Activated CD4-positive, alpha-beta T cell treated with anti-CD3 and anti-CD28 coated beads for 36 hours (primary cell): ENCODE measurements at places on chromosomes 12 and 14. TPM values are rescaled to one million over a fixed set of nuclear protein-coding genes. Genes with fewer than 3 reads are reported as not detected.
A peak's percentile ranks its signal among the peaks of the same experiment; 100 is the strongest.

DNA sequence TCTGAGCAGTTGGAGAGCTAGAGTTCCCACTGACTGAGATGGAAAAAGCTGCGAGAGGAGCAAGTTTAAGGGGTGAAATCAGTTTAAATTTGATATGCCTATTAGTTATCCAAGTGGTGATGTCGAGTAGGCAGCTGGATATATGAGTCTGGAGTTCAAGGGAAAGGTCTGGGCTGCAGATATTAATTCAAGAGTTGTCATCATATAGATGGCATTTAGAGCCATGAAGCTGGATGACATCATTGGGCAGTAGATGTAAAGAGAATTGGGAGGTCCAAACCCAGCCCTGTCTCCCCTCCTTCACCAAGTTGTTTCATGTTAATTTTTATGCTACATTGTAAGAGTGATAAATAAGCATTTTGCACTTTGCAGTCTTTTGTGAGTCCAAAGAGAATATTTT is 898.1 kb downstream of the GALC start:
- H3K27me3 ChIP-seq: no peaks in the 10 kb centered on the region
- no peak overlapping the region for H3K4me3 ChIP-seq
- no peaks in the 10 kb centered on the region for H3K4me1 ChIP-seq
- no peaks in the 10 kb centered on the region for H3K36me3 ChIP-seq
- H3K27ac ChIP-seq: no peak overlapping the region

OTX2 gene
- not detected for total RNA-seq

- H3K36me3 ChIP-seq: peaks cover 26% of the 10 kb centered on the region
- peaks cover 4% of the 10 kb centered on the region for H3K27me3 ChIP-seq
- H3K4me1 ChIP-seq: peaks cover 45% of the 10 kb centered on the region
- DNase-seq: peak; percentile 77
- H3K27ac ChIP-seq: peak overlapping the region; percentile 94
These were observed 900 bp downstream of the C2CD5 start for GRCh38 chr12:22543246-22544037.

TDP1 gene
- 101 TPM for total RNA-seq

ABHD12B gene
- total RNA-seq: not detected

DNA sequence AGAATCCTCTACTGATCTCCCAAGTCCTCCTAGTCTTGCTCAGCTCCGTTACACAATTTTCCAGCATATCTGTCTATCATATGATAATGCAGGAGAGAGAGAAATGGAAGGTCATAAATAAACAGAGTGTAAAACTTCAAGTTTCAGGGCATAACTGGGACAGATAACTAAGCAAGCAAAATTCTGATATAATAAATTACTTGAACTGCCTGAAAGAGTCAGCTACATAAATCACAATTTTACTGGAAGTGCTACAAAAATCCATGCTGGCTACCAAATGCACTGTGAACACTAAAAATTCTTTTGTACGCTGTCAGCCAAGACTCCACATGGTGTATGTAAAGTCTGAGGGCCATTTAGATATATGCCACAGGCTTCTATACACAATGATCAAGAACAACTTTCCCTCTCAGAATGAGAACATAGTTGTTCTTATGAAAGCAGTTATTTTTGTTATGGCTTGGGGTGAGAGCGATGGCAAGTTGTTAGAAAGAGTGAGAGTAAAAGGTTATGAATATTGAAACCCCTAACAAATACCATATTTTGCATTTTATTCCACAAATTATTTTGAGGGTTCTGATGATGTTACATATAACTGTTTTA is 41.1 kb downstream of the GRIP1 start:
- peaks cover 2% of the 10 kb centered on the region for H3K27me3 ChIP-seq
- DNase-seq: no peak
- no peak overlapping the region for H3K4me3 ChIP-seq
- H3K27ac ChIP-seq: no peak overlapping the region
- no peaks in the 10 kb centered on the region for H3K36me3 ChIP-seq

GRCh38 chr14:50520947-50521815 is 11.2 kb downstream of the MAP4K5 start:
- peaks cover 13% of the 10 kb centered on the region for H3K36me3 ChIP-seq
- peak; percentile 84 for DNase-seq
- H3K4me3 ChIP-seq: peak overlapping the region; percentile 55
- H3K27ac ChIP-seq: peak overlapping the region; percentile 94
- no peaks in the 10 kb centered on the region for H3K27me3 ChIP-seq

IL22 gene
- total RNA-seq: 1.6 TPM

DNA sequence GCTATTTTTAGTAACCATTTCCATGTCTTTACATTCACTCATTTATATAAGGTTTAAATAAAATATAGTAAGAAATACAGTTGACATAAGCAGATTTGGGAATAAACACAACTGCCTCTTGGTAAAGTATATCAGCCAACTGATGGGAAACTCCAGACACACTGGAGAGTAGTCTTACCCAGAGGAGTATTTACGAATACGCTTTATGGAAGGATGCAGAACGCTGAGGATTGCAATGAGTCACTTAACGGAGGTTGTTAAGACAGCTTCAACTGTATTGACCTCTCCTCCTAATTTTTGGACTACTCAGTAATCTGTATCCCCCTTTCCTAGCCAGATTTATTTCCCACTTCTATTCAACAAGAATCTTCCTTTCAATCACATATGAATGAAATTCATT is 6.0 kb downstream of the C2CD5 start:
- H3K4me3 ChIP-seq: no peak overlapping the region
- H3K27ac ChIP-seq: no peak overlapping the region
- peaks cover 65% of the 10 kb centered on the region for H3K4me1 ChIP-seq
- no peak for DNase-seq

GRCh38 chr14:24665440-24665991 is 31.5 kb upstream of the GZMB start:
- peaks cover 2% of the 10 kb centered on the region for H3K36me3 ChIP-seq
- H3K4me3 ChIP-seq: peak overlapping the region; percentile 41
- H3K27ac ChIP-seq: peak overlapping the region; percentile 86
- peaks cover 77% of the 10 kb centered on the region for H3K4me1 ChIP-seq
- peak; percentile 60 for DNase-seq
- no peaks in the 10 kb centered on the region for H3K27me3 ChIP-seq

DENND5B gene
- 0.32 TPM for total RNA-seq

MYF6 gene
- total RNA-seq: not detected

DNA sequence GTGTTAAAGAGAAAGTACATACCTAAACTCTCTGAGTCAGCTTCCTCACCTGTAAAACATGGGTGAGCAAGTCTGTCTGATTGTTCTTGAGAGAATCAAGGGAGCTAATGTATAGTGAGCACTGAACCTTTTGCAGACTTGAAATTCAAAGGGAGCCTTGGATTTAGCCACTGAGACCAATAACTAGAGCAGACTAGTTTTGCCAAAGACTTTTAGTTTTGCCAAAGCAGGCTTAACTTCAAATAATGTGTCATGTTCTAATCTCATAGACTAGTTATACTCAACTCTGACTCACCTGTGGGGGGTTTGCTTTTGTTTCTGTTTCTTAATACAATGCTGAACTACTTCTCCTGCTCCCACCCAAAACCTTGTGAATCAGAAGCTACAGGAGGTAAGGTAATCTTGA is 123.7 kb downstream of the SLC25A21 start:
- H3K4me3 ChIP-seq: no peak overlapping the region
- no peaks in the 10 kb centered on the region for H3K27me3 ChIP-seq
- H3K36me3 ChIP-seq: no peaks in the 10 kb centered on the region
- no peaks in the 10 kb centered on the region for H3K4me1 ChIP-seq

- no peak overlapping the region for H3K27ac ChIP-seq
- DNase-seq: no peak
- H3K4me1 ChIP-seq: no peaks in the 10 kb centered on the region
- no peaks in the 10 kb centered on the region for H3K36me3 ChIP-seq
These were observed 44.5 kb downstream of the TMPRSS12 start for GRCh38 chr12:50887191-50887590.

- DNase-seq: no peak
- no peaks in the 10 kb centered on the region for H3K36me3 ChIP-seq
- H3K4me3 ChIP-seq: no peak overlapping the region
- H3K4me1 ChIP-seq: peaks cover 5% of the 10 kb centered on the region
- H3K27me3 ChIP-seq: no peaks in the 10 kb centered on the region
- no peak overlapping the region for H3K27ac ChIP-seq
These were observed 25.3 kb upstream of the STRN3 start for GRCh38 chr14:31051511-31051910.

DNA sequence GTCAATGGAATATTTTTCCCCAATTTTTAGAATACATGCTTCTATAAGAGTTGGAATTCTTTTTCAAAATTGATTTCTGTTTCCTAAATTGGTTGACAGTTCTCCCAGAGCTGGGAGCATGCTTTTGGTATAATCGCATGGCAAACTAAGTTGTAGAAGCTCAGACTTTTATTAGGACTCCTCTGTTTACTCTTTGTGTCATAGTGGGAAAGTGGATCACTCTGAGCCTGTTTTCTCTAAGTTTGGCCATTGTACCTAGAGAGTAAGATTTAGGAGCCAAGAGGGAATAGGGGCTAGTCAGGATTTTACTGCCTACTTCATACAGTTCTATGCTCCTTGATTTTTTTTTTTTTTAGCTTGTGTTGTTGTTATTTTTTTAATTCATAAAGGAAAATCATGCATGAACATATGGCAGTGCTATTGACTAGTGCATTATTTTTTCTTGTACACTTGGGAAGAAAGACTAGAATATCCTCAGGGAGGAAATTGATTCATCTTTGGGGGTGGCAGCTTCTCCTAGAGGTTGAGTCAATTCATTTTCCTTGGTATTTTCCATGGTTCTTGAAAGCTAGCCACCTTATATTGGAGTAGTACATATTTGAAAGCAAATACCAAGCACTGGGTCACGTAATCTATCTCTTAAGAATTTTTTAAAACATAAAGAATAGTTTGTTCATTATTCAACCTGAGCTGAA is 77.7 kb upstream of the TRAF3 start:
- no peak overlapping the region for H3K27ac ChIP-seq
- H3K4me1 ChIP-seq: peaks cover 26% of the 10 kb centered on the region
- H3K4me3 ChIP-seq: no peak overlapping the region
- DNase-seq: no peak

- no peaks in the 10 kb centered on the region for H3K27me3 ChIP-seq
- no peaks in the 10 kb centered on the region for H3K4me1 ChIP-seq
- H3K4me3 ChIP-seq: no peak overlapping the region
- H3K36me3 ChIP-seq: peaks cover 69% of the 10 kb centered on the region
- no peak for DNase-seq
These were observed 116.9 kb downstream of the PPHLN1 start for GRCh38 chr12:42442888-42443287.

- no peak for DNase-seq
- no peak overlapping the region for H3K4me3 ChIP-seq
- H3K4me1 ChIP-seq: peaks cover 12% of the 10 kb centered on the region
- H3K36me3 ChIP-seq: no peaks in the 10 kb centered on the region
These were observed 217.9 kb downstream of the CRADD start for GRCh38 chr12:93895089-93895445.

DNA sequence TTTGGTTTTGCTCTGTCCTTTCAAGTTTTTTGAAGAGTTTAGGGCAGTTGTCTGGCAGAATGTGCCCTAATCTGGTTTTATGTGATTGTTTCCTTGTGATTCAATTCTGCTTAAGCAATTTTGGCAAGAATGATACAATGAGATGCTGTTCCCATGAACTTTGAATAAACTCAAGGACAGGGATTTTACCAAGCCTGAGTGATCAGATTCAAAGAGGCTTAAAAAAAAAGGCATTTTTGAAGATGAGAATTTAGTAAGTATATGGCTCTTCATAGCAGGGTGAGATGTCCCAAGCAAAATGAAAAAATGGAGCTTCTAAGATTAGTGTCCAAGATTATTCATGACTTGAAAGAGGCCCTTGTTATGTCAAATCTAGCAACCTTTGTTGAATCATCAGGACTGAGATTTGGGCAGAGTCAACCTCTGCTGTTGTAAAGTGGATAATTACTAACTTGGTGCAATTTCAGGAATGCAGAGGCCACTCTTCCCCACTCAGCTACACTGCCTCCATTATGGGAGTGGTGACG is 180.6 kb upstream of the NUDT4 start:
- H3K36me3 ChIP-seq: no peaks in the 10 kb centered on the region
- H3K4me1 ChIP-seq: no peaks in the 10 kb centered on the region
- H3K4me3 ChIP-seq: no peak overlapping the region
- H3K27me3 ChIP-seq: peaks cover 9% of the 10 kb centered on the region
- H3K27ac ChIP-seq: no peak overlapping the region

DNA sequence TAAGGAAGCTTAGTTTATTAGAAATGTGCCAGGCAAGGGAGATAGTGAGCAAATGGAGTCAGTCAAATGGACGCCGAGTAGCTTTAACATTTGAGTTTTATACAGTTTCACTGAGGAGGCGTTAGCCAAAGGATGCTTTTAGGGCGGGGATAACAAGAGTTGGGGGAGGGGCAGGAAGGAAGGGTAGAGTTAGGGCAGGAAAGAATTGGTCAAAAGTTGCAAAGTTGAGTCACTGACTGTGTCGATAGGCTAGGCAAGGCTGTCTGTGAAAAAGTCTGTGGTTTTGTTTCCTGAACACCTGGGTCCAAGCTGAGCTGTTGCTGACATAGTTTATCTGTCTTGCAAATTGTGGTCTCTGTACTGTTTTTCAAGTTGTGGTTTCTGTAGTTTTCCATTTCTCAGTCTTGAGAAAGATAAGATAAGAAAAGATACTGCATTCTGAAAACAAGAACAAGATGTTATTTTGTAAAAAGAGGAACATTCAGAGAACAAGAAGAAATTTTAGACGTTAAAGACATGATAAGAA is 62.6 kb upstream of the RESF1 start:
- peak overlapping the region; percentile 99 for H3K27ac ChIP-seq
- DNase-seq: peak; percentile 90
- peaks cover 58% of the 10 kb centered on the region for H3K36me3 ChIP-seq
- H3K4me3 ChIP-seq: peak overlapping the region; percentile 50

PLD4 gene
- not detected for total RNA-seq

WNT1 gene
- total RNA-seq: not detected

TMEM260 gene
- 15.2 TPM for total RNA-seq

DNA sequence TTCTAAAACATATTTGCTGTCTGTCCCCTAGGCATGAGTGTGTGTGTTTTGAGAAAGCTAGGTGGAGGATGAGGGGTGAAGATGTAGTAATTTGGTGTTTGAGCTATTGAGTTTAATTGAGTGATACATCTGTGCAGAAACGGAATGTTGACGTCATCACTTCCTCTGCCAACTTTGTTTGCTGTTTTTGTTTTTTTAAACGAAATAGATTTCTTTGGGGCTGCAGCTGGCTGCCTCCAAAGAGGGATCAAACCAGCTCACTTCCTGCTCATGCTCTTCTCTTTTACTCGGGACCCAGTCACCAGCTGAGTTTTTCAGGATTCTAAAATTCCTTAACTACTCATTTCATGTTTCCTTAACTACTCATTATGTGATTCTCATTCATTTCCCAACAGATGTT is 19.5 kb upstream of the CRACR2A start:
- DNase-seq: no peak
- no peaks in the 10 kb centered on the region for H3K27me3 ChIP-seq
- H3K4me1 ChIP-seq: peaks cover 10% of the 10 kb centered on the region
- no peak overlapping the region for H3K4me3 ChIP-seq
